ENCODE measurements at places on chromosomes 1 and 21.

DNA sequence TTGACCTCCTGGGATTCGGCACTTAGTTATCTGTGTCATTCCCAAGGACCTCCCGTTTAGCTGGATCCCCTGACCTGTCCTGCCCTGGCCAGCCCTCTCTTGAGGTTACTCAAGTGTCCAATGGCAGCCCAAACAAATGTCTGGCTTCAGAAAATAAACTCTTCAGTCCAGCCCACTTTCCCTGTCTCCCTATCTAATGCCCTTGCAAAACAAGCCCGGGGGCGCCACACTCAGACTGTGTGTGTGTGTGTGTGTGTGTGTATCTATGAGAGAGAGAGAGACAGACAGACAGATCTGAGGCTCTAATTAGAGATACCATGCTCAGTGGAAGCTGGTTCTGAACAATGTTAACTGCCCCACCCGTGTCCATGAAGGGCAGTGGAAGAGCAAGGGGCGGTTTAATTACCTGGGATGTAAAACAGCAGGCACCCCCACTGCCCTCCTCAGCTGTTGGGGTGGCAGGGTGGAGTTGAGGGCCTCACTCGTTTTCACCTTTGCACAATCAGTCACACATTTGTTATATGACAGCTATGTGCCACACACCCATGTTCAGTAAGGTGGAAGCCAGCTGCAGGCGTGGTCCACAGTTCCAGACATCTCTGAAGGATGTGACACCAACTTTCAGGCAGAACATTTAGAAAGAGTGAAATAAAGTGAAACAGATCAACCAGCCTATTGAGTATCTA lies 57.4 kb downstream of the B3GALT5 start:
- DNase-seq, result no peak

DNA sequence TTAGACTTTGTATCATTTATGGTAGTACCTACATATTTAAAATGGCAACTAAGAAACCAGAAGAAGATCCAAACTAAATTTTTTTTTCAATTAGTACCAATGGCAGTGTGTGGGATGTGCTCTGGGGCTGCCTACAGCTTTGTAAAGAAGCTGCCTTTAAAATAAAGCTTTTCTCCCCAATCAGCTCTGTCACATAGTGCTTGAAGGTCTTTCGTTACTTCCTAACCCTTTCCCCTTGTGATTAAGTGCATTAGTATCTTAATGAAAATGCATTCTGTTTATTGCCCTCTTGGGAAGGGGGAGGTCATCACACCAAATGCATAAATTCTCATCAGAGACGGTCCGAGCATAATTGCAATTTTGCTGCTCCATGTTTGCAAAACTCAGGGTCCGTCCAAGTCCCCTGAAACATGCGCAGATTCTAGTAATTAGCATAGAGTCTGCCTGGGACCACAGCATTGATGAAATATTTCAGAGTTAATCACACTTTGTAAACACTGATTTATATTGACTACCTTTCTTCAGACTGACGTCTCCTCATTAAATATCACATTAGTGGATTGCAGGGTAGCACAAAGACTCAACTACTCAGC lies 71.3 kb downstream of the ESRRG start:
- DNase-seq, result no peak

- DNase-seq, result no peak
Observed at GRCh38 chr1:25560001-25560400, 16.6 kb downstream of the LDLRAP1 start.

DNA sequence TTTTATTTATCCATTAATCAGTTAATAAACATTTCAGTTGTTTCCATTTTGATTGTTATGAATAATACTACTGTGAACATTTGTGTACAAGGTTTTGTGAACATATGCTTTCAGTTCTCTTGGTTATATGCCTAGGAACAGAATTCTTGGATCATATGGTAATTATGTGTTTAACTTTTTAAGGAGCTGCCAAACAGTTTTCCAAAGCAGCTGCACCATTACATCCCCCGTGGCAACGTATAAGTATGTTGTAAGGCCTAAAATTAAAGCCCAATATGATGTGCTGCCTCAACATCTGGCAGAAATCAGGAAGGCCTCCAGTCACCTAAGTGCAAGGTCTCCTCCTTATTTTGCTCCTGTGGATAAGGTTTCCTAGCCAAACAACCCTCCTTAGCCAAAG lies 235.6 kb upstream of the CACYBP start:
- DNase-seq, result no peak

DNA sequence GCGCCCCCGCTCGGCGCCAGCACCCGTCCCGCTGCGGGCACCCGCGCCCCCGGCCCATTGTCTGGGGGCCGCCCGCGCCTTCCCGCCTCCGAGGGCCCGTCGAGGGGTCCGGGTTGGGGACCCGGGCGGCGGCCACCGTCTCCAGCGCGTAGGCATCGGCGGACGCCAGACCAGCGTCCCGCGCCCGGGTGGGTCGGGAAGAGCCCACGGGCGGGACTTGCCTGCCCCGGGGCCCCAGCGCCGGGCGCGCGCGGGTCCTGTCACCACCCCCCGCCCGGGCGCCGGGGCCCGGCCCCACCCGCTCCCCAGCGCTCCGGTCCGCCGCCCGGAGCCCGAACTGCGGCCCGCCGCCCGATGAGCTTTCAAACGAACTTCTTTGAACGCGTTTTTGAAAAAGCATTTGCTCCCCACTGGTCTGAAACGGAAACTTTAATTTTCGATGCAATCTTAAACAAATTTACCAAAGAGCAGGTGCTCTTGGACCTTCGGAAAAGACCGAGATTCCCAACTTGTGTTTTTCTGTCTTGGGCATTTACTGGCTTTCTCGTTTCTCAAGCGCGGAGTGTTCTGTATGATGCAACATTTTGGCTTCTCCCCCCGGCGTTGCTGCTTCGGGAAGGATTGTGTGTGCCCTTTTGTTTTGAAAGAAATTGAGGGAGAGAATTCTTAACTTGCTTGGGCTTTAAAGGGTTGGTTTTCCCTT lies 615 bp downstream of the CLIC4 start:
- no peak for DNase-seq

- DNase-seq, result no peak
Observed at GRCh38 chr1:66980745-66981367, 56.1 kb downstream of the MIER1 start.

- DNase-seq, result no peak
Observed at GRCh38 chr1:3999941-4000735, 100.1 kb upstream of the C1orf174 start.

GRCh38 chr1:2078170-2078569 lies 28.0 kb downstream of the PRKCZ start:
- DNase-seq, result no peak

DNA sequence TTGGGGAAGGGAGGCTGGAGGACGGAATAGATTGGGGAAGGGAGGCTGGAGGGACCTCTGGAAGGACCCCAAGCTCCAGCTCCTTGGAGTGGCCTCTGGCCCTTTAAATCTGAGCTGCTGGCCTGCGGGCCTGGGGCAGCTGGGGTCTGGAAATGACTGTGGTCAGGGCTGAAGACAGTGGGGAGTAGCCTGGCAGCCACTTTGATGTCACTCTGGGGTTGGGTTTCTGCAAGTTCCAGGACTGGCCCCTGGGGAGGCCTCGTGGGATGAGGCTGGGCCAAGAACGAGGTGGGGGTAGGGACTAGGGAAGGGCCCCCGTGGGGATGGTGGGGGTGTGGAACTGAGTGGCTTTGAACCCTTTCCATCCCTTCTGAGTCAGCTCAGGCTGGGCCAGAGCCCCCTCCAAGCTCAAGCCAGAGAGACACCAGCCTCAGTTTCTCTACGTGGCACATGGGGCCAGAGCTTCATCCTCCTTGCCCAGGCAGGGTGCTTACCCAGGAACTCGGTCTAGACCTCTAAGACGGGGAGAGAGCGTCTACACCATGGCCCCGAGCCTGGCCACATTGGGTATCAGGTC lies 59.7 kb downstream of the ALPL start:
- no peak for DNase-seq

GRCh38 chr21:21345296-21345695 lies 347.1 kb downstream of the NCAM2 start:
- no peak for DNase-seq

All from cortex of kidney (tissue), 1 donor.